ENCODE measurements at places on chromosomes 5 and 9.

GRCh38 chr5:130908186-130908585 lies 256.9 kb downstream of the HINT1 start:
- no peak for DNase-seq

DNA sequence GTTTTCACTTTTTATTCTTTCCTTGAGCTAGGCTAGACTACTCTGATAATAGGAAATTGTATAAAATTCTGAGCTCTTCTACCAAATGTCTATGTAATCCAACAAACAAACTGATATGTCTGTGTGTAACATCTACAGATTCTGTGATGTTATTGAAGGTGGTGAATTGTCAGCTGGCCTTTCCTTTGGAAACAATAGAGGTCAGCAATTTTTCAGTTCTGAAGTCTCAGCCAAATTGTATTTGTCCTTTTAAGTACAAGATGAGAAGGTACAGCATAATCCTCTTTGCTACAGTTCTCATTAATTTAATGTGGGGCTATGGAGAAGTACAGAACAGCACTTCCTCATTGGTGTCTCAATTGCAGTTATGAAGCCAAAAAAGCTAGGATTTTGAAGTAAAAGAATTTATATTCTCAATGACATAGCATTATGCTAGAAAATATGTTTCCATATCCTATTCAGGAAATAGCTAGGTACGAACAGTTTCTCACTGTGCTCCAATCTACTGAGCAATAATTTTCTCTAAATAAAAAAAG lies 198.0 kb downstream of the HINT1 start:
- no peak for DNase-seq

- DNase-seq = no peak
Measured at GRCh38 chr5:114727358-114727757, 365.5 kb downstream of the KCNN2 start.

DNA sequence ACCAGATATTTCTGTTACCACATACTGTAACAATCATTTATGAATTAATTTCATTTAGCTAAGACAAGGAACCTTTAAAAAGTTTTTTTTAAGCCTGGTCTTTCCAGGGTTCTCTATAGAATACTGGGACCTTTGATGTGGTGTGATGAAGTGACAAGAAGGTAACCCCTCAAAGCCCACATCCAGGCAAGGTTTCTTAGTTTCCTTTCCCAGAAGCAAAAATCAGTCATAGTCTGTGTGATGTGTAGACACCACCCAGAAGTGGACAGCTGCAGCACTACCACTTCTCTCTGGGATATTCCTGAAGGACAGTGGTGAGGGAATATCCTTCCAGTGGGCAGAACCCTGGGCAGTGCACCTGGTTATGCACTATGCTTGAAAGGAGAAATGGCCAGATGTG lies 115.6 kb downstream of the TTC39B start:
- no peak for DNase-seq

- no peak for DNase-seq
Measured at GRCh38 chr5:61525512-61526206, 193.6 kb downstream of the ZSWIM6 start.

- no peak for DNase-seq
Measured at GRCh38 chr5:67234671-67235176, 38.1 kb upstream of the CD180 start.

GRCh38 chr9:21605489-21605931 lies 123.4 kb upstream of the IFNE start:
- DNase-seq = no peak

GRCh38 chr9:134624621-134625181 lies 16.9 kb upstream of the COL5A1 start:
- no peak for DNase-seq

GRCh38 chr5:123819833-123820232 lies 307.9 kb downstream of the CSNK1G3 start:
- no peak for DNase-seq

DNA sequence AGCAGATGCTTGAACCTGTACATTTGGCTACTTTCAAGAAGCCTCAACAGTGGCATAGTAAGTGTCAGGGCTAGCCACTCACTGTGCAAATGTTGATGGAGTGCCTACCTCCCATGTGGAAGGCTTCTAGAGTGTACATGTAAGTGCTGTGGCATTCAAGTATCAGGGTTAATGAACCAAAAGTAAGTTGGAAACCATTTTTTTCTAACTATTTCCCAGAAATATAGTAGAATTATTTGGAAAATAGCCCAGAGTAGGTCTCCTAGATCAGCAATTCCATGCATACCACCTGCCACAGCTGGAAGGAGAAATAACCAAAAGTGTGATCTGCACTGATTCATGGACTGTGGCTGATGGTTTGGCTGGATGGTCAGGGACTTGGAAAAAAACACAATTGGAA lies 53.3 kb downstream of the FOXD1 start:
- no peak for DNase-seq

- DNase-seq = no peak
Measured at GRCh38 chr5:163757344-163757743, 251.9 kb downstream of the MAT2B start.

DNA sequence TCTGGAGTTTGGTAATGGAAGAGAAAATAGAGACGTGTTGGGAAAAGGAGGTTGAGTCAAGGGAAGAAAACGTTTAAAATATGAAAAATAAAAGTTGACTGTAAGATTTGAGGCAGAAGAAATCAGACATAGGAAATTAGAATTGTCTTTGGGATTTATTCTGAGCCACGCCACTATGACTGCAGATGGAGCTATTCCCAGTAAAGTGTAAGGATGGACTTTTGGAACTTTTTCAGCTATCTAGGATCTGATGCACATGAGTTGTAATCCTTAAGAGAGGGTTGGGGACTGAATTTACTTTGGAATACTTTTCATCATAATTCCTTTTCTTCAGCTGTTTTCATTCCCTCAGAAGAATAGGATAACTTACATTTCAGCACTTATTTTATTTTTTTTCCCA lies 336.7 kb downstream of the FAM170A start:
- no peak for DNase-seq

GRCh38 chr9:18543406-18544192 lies 69.6 kb downstream of the ADAMTSL1 start:
- DNase-seq = no peak

DNA sequence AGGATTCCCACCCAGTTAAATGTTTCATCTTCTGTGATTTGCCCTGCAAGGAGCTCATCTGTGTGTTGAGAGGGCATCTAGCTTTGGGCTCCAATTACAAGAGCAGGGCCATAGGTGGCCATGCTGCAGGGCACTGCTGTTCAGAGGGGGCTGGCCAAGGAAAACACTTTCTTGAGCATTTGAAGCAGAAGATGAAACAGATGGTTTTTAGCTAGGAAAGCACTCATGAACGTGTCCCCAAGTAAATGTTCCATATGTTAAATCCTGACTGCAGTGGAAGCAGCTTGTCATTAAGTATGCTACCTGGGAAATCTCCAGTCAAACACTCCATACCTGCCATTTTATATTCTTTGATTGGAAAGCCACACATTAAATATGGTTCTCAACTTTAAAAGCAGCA lies 176.6 kb downstream of the FBXL7 start:
- no peak for DNase-seq

DNA sequence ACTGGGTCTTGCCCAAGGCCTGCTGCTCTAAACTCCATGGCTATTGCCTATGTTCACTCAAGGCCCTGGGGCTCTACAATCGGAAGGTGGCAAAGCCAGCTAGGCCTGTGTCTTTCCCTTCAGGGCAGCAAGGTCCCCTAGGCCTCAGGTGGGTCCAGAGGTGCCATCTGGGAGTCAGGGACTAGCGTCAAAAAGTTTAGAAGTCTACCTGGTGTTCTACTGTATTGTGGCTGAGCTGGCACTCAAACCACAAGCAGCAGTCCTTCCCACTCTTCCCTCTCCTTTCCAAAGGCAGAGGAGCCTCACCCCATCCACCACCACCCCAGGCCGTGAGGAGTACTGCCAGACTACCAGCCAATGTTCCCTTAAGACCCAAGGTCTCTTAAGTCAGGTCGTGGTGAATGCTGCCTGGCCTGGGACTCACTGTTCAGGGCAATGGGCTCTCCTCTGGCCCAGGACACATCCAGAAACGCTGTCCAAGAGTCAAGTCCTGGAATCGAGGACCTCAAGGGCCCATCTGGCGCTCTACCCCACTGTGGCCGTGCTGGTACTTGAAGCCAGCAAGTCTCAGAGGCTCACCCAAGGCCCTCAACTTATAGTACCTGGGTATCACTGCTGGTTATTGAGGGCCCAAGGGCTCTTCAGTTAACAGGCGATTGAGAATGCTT lies 13.0 kb upstream of the SARDH start:
- DNase-seq = no peak

GRCh38 chr9:15423231-15423985 lies 732 bp downstream of the SNAPC3 start:
- peak; percentile 41 for DNase-seq

- DNase-seq = no peak
Measured at GRCh38 chr5:172178301-172178987, 9.6 kb downstream of the STK10 start.

DNA sequence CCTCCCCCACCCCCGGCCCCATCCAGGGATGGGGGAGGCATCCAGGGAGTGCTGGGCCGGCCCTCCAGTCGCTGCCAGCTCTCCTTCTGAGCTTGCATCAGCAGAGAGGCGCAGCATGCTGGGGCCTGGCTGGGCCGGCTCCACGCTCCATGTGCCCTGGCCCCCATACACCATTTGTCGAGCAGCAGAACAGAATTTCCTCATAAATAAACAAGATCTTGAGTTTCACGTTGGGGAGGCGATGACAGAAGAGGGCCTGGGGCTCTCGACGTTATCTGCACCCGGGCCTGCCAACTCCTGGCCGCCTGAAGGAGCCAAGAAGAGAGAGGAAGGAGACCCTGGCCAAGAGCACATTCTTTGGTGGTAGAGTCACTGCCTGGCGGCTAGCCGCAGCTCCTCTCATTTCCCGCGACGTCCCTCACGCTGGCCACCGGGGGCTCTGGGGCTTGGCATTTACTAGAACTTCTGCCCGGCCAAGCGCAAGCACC lies 177.0 kb downstream of the FGF18 start:
- DNase-seq = no peak

DNA sequence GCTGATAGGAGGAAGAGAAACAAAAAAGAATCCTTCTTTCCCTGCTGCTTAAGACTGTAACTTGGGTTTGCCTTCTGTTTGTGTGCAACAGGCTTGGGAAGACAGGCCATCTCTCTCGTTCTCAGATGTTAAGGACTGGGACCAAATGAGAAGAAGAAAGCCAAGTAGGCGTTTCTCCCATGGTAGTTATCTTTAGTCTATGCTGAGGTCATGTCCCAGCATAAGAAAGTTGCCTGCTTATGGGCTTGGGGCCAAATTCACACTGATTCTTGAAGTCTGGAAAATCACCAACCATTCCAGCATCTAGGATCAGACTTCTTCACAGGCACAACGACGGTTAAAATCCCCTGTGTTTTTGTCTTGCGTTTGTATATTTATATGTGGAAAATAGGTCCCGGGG lies 44.2 kb upstream of the PALM2AKAP2 start:
- no peak for DNase-seq

DNA sequence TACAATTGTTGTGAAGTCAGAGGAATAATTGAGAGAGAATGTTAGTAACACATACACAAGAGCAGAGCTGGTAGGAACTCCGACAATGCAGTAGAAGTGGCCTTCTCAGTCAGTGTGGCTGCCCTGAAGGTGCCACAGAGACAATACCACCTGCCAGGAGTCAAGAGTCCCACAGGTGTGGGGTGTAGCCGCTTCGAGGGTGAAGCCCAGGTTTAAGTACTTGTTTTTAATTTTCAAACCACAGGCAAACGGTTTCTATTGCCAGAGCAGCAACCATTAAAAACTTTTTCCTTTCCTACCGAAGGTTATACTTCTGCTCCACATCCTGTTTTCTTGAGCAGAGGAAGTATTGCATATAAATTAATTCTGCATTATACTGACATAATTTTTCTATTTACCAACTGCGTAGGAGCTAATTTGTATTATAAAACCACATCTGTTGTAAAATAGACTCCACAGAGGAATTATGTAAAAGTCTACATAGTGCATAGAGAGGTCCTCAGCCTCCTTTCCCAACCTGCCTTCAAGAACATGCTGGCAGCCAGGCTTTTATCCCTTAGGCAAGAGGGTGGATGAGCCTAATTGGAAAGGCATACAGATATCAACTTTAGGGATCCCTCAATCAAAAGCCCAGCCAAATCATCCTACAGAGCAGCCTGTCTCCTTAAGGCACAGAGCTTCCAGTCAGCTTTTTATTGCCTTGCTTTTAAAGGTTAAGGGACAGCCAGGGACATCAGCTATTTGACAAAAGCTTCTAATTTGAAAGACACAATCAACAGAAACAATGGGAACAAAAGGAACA lies 12.9 kb upstream of the ACTBL2 start:
- no peak for DNase-seq

DNA sequence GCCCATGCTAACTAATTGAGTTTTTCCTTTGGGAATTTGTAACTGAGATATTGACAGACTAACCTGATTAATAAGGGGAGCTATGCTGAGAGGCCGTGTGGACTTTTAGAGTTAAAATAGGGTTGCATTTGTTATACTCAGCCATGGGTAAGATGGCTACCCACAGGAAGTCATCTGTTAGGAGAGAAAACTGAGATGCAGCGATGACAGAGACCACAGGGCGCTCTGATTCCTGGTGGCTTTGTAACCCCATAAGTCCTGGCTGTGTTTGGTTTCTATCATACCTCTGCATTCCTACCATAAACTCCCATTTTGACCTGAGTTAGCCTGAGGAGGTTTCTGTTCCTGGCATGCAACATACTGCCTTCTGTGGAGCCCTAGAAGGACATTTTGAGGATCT lies 19.5 kb upstream of the PANK3 start:
- DNase-seq = no peak

GRCh38 chr5:96874631-96875030 lies 1.7 kb upstream of the ERAP2 start:
- no peak for DNase-seq

- no peak for DNase-seq
Measured at GRCh38 chr9:114198249-114199040, 43.1 kb downstream of the COL27A1 start.

GRCh38 chr9:94754976-94755475 lies 28.5 kb downstream of the AOPEP start:
- no peak for DNase-seq

GRCh38 chr5:9544502-9545135 lies 1.3 kb downstream of the SEMA5A start:
- DNase-seq = peak; percentile 3

- no peak for DNase-seq
Measured at GRCh38 chr5:62167561-62168057, 138.4 kb upstream of the KIF2A start.

- DNase-seq = no peak
Measured at GRCh38 chr5:154583671-154584177, 105.7 kb upstream of the HAND1 start.

DNA sequence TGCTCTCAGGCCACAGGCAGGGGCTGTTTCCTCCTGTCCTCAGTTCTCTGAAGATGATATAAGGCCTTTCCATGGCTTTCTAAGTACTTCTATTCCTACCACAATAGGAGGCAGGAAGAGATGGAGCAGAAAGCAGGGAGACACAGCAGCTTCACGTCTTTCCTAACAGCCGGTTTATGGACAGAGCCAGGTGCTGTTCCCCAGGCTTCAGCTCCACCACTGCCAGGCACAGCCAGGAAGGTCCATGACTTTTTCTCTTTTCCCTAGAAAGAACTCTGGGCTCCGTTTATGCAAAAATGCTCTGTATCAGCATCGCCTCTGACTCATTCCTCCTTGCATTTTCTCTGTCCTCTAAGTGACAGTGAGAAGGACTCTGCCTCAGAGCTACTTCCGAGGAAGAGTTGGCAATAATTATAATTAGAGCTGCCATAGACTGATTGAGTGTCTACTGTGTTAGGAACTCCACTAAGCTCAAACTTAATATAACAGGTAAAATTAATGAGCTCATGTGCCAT lies 478.5 kb downstream of the RASEF start:
- no peak for DNase-seq

- no peak for DNase-seq
Measured at GRCh38 chr9:92482329-92482728, at the start of gene ASPN. ASPN (minus strand) TSS chr9:92482506.

GRCh38 chr5:85077581-85077980 lies 692.9 kb upstream of the EDIL3 start:
- no peak for DNase-seq
